SJSA1 (cell line): ENCODE measurements at places on chromosomes 16 and 17. TPM values are rescaled to one million over a fixed set of nuclear protein-coding genes. Genes with fewer than 3 reads are reported as not detected.

DNA sequence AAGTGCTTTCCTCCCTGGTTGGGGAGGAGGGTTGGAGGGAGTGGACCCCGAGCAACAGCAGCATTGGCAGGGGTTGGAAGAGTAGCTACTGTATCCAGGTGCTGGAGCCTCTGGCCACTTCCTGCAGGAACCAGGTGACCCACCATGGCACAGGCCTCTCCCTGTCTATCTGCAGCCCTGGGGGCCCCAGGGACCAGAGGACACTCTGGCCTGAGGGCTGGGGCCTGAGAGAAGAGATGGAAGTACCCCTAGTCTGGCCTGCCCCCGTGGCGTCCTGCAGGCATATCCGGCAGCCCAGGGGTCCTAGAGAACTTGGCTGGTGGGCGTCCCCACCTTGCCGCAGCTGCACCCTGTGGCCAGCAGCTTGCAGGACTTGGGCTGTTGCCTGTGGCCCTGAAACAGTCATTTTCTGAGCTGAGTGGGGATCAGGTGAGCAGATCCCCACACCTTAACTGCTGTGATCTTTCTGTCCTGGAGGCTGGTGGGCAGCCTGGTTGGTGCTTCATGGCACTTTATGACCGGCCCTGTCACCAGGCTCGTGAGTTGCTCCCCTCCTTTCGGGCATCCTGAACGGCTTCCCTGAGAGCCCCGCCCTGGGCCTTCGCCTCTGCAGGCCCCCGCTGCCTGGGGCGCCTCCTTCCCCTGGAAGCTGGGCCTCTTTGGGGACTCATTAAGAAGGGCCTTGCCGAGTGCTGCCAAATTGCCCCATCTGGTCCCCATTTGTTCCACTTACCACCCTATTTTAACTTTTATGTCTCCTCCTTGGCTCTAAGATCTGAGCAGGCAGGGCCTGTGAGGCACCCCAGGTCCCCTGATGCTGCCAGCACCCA, 298.6 kb downstream of the SEC14L1 start:
- H3K4me3 ChIP-seq: no peak overlapping the region
- H3K27me3 ChIP-seq: no peaks in the 10 kb centered on the region
- peaks cover 34% of the 10 kb centered on the region for H3K4me1 ChIP-seq
- peaks cover 34% of the 10 kb centered on the region for H3K36me3 ChIP-seq
- DNase-seq: no peak
- no peak overlapping the region for H3K27ac ChIP-seq

DNA sequence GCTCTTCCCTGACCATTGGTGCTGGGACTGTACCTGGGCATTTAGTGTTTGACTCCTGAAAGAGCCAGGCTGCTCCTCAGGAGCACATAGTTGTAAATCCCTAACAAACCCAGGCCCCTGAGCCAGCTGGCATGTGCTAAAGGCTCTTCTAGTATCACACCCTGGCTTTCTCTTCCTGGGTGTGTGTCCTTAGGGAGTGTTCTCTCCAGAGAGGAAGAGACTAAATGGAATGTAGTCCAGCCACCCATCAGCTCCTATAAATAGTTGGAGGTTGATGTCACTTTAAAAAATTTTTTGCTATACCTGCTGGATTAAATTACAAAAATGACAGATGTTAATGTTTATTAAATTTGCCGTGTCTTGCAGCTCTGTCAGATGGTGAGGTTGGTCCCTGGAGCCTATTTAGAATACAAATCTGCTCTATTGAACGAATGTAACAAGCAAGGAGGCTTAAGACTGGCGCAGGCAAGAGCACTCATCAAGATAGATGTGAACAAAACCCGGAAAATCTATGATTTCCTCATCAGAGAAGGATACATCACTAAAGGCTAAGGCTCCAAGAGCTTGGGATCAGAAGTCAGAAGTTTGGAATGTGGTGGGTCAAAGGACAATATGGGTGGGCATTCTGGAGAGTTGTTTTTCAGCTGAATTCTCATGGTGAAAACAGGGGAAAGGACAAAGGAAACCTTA, 13.1 kb upstream of the DUSP14 start:
- no peak for DNase-seq
- peaks cover 65% of the 10 kb centered on the region for H3K36me3 ChIP-seq
- peaks cover 17% of the 10 kb centered on the region for H3K4me1 ChIP-seq
- no peaks in the 10 kb centered on the region for H3K27me3 ChIP-seq

GRCh38 chr16:81357711-81358260, 43.0 kb downstream of the GAN start:
- no peaks in the 10 kb centered on the region for H3K27me3 ChIP-seq
- no peak overlapping the region for H3K4me3 ChIP-seq
- DNase-seq: no peak
- no peak overlapping the region for H3K27ac ChIP-seq
- H3K4me1 ChIP-seq: no peaks in the 10 kb centered on the region

DNA sequence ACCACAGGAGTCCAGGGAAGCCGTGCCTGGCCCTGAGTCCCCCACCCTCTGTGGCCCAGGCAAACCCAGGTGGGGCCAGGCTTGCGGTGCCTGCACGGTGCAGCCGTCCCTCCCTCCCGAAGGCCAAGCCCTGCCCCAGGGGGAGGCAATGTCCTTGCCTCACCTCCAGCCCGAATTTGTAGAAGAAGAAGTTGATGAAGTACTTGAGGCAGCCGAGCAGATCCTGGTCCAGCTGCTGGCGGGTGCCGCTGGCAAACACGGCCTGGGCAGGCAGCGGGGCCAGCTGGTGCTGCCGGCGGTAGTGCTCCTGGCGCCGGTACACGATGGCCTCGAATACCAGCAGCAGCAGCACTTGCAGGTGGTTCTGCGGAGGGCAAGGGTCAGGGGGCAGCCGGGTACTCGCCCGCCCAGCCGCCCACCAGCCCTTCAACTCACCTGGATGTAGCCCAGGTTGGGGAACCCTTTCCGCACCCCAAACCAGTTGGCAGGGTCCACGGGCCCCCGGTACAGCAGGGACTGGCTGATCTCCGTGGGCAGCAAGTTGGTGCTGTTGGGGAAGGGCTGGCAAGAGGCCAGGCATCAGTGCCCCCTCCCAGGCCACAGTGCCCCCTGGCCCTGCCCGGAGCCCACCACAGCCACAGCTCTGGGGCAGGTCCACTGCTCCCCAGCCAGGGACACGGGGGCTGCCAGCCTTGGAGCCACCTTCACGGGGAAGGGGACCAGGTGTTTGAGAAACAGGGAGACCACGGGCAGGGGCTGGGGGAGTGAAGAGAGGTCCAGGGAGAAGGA, 26.1 kb downstream of the CTU2 start:
- no peaks in the 10 kb centered on the region for H3K27me3 ChIP-seq
- no peak overlapping the region for H3K27ac ChIP-seq
- 0 out of 2 replicates have a peak, but pooled peaks cover 3% of the 10 kb centered on the region for H3K4me1 ChIP-seq
- H3K36me3 ChIP-seq: peaks cover 79% of the 10 kb centered on the region

- no peaks in the 10 kb centered on the region for H3K27me3 ChIP-seq
- no peak for DNase-seq
- H3K27ac ChIP-seq: peak overlapping the region; percentile 42; the same call in 1 of the 2 replicates
- peaks cover 11% of the 10 kb centered on the region for H3K4me1 ChIP-seq
- peak overlapping the region; percentile 86 for H3K4me3 ChIP-seq
Observed at GRCh38 chr16:58733248-58733670, 857 bp downstream of the GOT2 start.

GRCh38 chr17:32285746-32286517, 20.3 kb downstream of the RHBDL3 start:
- H3K36me3 ChIP-seq: no peaks in the 10 kb centered on the region
- H3K4me3 ChIP-seq: no peak overlapping the region
- no peak overlapping the region for H3K27ac ChIP-seq
- no peaks in the 10 kb centered on the region for H3K27me3 ChIP-seq
- DNase-seq: no peak

- peaks cover 19% of the 10 kb centered on the region for H3K36me3 ChIP-seq
- 0 out of 2 replicates have a peak overlapping the region, but pooled peaks have one; percentile 2 for H3K27ac ChIP-seq
- no peak for DNase-seq
- peaks cover 5% of the 10 kb centered on the region for H3K4me1 ChIP-seq
- peak overlapping the region; percentile 70 for H3K4me3 ChIP-seq
- no peaks in the 10 kb centered on the region for H3K27me3 ChIP-seq
Observed at GRCh38 chr16:4733747-4734062, 366 bp downstream of the ANKS3 start.

GRCh38 chr16:88778271-88778525, 6.8 kb downstream of the PIEZO1 start:
- peaks cover 61% of the 10 kb centered on the region for H3K4me1 ChIP-seq
- peaks cover 73% of the 10 kb centered on the region for H3K36me3 ChIP-seq
- no peaks in the 10 kb centered on the region for H3K27me3 ChIP-seq
- DNase-seq: no peak
- H3K4me3 ChIP-seq: no peak overlapping the region

GRCh38 chr16:1196494-1196893, 28.6 kb downstream of the TPSG1 start:
- H3K4me3 ChIP-seq: no peak overlapping the region
- H3K36me3 ChIP-seq: no peaks in the 10 kb centered on the region
- DNase-seq: no peak
- 0 out of 2 replicates have a peak, but pooled peaks cover 14% of the 10 kb centered on the region for H3K27me3 ChIP-seq

- H3K4me1 ChIP-seq: peaks cover 92% of the 10 kb centered on the region
- H3K27ac ChIP-seq: peak overlapping the region; percentile 61
- DNase-seq: peak; percentile 97
- peaks cover 38% of the 10 kb centered on the region for H3K36me3 ChIP-seq
- H3K4me3 ChIP-seq: no peak overlapping the region
Observed at GRCh38 chr17:77425791-77426641, 285.2 kb downstream of the SEC14L1 start.

DNA sequence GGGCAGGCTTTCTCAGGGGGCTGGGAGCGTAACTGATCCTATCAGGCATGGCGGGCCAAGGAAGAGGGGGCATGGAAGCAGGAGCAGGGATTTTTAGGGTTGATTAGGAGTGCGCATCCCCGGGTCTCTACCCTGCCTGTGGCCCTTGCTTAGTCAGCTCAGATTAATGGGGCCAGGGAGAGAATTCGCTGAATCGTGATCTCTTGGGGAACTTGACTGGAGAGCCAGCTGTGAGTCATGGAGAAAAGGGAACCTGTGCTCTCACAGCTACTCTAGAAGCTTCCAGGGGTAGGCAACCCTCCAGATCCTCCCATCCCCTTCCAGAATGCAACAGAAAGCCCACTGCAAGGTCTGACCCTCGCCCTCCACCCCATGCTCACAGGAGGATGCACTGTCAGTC, 3.6 kb downstream of the FOXN1 start:
- H3K27ac ChIP-seq: no peak overlapping the region
- DNase-seq: no peak
- no peaks in the 10 kb centered on the region for H3K4me1 ChIP-seq
- no peak overlapping the region for H3K4me3 ChIP-seq

DNA sequence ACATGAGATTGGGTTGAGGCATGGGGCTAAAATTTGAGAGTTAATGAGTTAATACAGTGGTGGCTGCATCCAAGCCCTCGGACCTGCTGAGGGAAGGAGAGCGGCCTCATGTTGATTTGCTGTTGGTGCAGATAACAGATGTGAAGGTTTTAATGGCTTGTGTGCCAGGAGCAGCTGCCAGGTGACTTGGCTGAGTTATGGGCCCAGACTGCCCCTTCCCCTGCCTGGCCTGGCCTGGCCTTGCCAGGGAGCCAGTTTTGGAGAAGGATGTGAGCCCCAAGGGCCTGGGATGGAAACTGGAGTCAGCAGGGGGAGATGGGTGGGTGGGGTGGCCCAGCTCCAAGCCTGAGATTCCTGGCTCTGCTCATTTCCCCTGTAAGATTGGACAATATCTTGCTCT, 230.1 kb downstream of the CBLN1 start:
- H3K27ac ChIP-seq: no peak overlapping the region
- no peak for DNase-seq
- H3K36me3 ChIP-seq: no peaks in the 10 kb centered on the region
- 0 out of 2 replicates have a peak, but pooled peaks cover 3% of the 10 kb centered on the region for H3K4me1 ChIP-seq
- no peak overlapping the region for H3K4me3 ChIP-seq

The OR2C1 gene
- 0.08 TPM in 1 of 2 replicates, not detected in the other for total RNA-seq

The ACAP1 gene
- total RNA-seq: not detected in 2 replicates

The CACNG5 gene
- not detected in 2 replicates for total RNA-seq

The TMEM220 gene
- 1.4 and 2.8 TPM in 2 replicates for total RNA-seq

The KRTAP2-3 gene
- total RNA-seq: not detected in 2 replicates

The CD300E gene
- total RNA-seq: not detected in 2 replicates
